ENCODE measurements at places on chromosomes 2 and 18. TPM values are rescaled to one million over a fixed set of nuclear protein-coding genes. Genes with fewer than 3 reads are reported as not detected.

The LYPD1 gene
- total RNA-seq: not detected

The CKAP2L gene
- 0.30 TPM for total RNA-seq

The LTBP1 gene
- 79.9 TPM for total RNA-seq

The DPP4 gene
- total RNA-seq: 3.8 TPM

The AGXT gene
- not detected for total RNA-seq

The LRATD1 gene
- 3.0 TPM for total RNA-seq

The PARD3B gene
- 6.8 TPM for total RNA-seq

The REG3G gene
- not detected for total RNA-seq

The MOGAT1 gene
- 0.65 TPM for total RNA-seq

The STAT4 gene
- total RNA-seq: 0.70 TPM

The SCYGR4 gene
- total RNA-seq: not detected

The ANTXR1 gene
- 31.2 TPM for total RNA-seq

The AQP4 gene
- 18.9 TPM for total RNA-seq

The TUBB8B gene
- total RNA-seq: not detected

DNA sequence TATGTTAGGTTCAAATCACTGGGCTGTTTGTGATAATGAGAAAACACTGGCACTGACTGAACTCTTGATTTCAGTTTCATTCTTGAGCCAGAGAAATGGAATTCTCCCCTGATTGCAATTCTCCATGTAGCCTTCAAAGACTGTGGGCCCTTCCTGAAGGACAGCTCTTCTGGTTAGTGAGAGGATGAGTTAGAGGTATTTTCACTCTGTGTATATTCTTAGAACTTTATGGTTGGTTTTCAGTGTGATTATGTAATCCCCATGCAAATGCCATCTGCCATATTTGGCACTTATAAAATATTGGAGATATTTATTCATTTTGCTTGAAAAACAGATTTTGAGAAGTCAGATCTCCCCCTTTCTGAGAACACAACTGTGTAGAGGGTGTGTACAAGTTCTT lies 323.7 kb downstream of the SLC4A3 start:
- DNase-seq: no peak

- peak; percentile 23 for DNase-seq
Observed at GRCh38 chr2:232350804-232351685, 27.5 kb upstream of the ALPP start.

- DNase-seq: no peak
Observed at GRCh38 chr2:230925879-230926765, 1.1 kb upstream of the GPR55 start.

GRCh38 chr2:79271456-79271855 lies 111.9 kb upstream of the REG3A start:
- DNase-seq: no peak

GRCh38 chr2:151189125-151189524 lies 72.5 kb downstream of the RBM43 start:
- DNase-seq: no peak

DNA sequence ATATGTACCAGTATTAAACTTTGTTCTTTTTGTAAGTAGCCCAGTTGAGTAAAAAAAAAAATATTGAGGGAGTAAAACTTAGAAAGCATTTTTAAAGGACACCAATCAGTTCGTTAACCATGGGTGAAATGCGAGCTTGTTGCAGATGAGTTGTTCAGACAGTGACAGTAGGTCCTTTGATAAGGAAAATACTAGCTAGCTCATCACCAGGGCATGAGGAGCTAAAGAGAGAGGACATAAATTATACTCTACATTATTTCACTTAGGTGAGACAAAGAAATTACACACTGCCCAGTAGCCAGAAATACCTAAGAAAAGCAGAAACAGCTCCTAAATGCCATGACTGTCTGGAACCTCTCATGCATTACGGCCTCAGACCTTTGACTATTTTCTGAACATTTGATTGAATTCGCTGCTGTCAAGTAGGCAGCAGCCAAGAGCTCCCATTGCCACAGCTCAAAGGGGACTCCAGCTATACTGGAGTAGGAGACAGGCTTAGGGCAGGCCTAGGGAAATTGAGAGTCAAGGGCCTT lies 2.6 kb upstream of the HNRNPLL start:
- no peak for DNase-seq

GRCh38 chr18:22253676-22254075 lies 84.3 kb downstream of the GATA6 start:
- DNase-seq: no peak

- DNase-seq: no peak
Observed at GRCh38 chr18:77138270-77138669, 5.7 kb upstream of the MBP start.

GRCh38 chr2:163828771-163829170 lies 93.0 kb upstream of the FIGN start:
- no peak for DNase-seq

- DNase-seq: peak; percentile 88
Observed at GRCh38 chr2:45649858-45650811, 1.3 kb upstream of the PRKCE start.

GRCh38 chr2:2026252-2026831 lies 282.0 kb upstream of the PXDN start:
- no peak for DNase-seq

DNA sequence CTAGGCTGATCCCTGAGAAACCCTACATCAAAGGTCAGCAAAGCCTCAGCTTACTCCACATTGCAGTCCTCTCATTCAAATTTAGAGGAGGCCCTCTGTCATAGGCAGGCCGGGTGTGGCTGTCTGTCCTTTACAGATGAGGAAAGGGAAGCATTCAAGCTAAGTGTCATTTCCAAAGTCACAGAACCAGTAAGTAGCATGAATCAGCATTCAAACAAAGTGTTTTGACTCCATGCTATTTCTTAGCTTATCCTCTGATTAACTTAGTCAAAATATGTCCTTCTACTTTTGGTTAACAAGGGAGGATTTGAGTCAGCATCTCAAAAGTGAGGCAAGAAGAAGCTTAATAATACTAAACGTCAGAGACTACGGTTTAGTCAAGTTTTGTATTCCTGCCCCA lies 409.0 kb upstream of the POU3F3 start:
- DNase-seq: no peak

DNA sequence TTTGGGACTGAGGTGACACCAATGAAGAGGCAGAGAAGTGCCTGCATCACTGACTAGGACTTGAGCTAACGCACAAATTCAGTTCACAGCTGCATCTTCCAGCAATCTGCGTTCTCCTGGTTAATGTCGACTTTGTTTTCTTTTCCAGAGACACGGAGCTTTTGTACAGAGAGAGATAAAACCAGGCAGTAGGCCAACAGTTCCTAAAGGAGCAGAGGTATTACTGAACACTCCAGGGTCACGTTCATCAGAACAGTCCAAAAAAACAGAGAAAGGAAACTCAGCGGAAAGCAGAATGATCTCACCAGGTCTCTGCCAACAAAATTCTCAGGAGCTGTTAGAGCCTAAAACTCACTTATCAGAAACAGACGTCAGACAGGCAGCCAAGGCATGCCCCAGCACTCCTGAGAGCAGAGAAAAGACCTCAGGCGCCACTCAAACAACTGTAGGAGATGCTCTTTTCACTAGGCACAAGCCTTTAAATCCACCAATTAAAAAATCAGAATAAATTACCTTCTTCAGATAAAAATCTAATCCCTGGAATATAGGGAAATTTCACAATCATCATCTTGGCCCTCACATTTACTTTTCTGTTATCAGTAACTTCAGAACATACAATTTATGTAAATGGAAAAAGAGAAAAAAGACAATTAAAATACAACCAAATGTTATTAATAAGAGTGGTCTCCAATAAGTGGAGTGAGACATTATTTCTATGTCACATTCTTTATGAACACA lies 95.9 kb upstream of the SPTBN1 start:
- peak; percentile 69 for DNase-seq

GRCh38 chr18:48815581-48816324 lies 135.0 kb downstream of the SMAD7 start:
- no peak for DNase-seq

GRCh38 chr2:144519597-144519933 lies 354 bp downstream of the ZEB2 start:
- no peak for DNase-seq

- DNase-seq: no peak
Observed at GRCh38 chr2:170639635-170640034, 75.5 kb upstream of the SP5 start.

DNA sequence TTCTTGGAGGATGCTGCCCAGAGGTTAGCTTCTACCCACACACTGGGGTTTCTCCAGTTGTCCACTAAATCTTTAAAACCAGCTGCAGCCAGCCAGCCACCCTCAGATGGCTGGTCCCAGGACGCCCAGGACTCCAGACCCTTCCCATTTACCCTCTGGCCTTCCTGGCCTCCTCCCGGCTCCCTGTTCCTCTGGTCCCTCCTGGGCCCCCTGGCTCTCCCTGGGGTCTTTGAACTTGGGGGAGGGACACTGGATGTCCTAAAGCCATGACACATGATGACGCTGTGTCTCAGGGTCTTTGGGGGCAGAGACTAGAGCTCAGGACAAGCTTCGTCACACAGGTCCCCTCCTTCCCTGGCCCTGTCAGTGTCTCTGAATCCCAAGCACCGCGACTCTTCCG lies 201.1 kb upstream of the HDAC4 start:
- no peak for DNase-seq

- peak; percentile 79 for DNase-seq
Observed at GRCh38 chr2:46179037-46179621, 118.1 kb upstream of the EPAS1 start.

DNA sequence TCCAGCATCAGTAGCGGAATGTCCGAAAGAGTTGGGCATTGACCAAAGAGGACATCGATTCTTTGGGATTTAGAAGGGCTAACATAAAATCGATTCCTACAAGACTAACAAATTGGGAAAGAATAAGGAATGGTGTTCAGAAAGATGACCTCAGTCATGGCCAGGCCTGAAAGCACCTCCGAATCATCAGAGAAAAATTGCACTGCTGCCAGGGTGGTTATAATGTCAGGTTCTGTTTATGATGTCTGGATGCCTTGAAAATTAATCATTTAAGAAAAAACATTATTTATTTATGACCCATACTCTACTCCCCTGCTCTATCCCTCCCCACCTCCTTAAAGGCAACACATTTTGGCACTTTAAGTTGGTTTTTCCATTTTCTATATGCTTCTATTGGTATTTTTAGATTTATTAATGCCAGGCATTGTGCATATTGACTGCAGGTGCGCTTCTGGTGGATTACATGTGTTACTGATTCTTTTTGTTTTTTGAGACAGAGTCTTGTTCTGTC lies 104.7 kb downstream of the MYCN start:
- no peak for DNase-seq

DNA sequence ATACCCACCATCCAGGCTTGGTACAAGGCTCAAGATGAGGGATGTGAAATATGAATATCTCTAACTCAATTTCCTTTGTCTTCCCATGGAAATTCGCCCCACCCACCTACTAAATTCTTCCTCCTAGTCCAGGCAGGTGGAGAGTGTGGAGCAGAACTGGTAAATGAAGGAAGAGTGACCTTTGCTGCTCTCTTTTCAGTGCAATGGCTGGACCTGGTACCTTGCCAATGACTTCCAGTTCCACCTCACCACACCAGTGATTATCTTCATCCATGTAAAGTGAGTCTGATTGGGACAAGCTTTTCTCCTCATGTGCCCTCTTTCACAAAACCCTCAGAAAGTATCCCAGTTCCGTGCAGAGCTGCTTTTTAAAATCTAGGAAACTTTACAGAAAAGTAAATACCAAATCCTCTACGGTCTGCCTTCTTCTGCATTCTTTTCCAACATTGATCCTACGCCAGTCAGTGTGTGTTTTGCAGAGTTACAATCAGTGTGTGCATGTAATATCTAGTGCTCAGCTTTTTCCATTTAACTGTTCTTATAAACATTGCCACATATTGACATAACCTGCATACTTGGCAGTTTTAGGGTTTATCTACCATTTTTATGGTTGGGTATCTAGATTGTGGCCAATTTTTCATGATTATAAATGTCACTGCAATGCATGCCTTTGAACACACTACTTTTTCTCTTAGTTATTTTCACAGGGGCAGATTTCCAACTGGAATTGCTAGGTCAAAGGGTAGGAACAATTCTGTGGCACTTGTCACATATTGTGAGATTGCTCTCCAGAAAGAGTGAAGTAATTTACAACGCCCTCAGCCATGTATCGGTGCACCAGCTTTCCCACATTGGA lies 86.5 kb upstream of the SEC11C start:
- DNase-seq: no peak

GRCh38 chr2:69119104-69119894 lies 106.3 kb downstream of the ANTXR1 start:
- DNase-seq: no peak

DNA sequence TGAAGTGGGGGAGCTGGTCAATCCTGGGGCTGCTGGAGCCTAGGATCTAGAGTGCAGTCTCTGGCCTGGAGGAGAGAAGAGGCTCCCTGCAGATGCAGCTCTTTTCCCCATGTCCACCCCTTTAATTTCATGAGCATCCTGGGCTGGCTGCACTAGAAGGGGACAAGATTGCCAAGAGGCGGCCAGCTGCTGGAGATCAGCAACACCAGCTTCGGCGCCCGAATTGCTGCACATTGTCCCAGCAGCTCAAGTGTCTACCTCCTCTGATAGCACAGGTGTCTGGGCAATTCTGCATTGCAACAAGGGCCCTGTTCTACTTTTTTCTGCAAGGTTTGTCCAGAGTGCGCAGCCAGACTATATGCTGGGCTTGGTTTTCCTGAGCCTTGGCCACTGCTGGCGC lies 125.7 kb downstream of the AGAP1 start:
- no peak for DNase-seq
